ENCODE measurements at places on chromosomes 4 and X.

DNA sequence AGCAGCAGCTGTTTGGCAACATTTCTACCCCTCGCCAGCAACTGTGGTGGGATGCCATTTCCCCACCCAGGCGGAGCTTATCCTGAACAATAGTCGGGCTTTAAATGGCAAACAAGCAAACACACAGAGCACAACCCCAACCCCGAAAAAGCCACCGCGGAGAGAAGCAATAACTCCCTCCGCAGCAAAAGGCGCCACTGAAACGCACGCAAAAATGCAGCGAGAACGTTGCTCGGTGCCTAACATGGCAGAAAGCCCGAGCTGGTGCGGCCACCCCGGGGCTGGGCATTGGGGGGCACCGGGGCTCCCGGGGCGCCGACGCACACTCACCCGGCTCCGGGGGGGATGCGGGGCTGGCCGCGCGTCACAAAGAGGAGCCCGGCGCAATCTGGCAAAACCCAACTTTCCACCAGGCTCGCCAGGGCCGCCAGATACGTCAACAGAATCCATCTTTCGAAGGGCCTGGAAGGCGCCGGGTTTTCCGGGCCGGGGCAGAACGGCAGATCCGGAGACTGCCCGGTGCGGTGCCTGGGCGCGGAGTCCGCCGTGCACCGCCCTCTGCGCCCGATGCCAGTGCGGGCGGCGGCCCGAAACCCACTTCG, 818 bp downstream of the RAI2 start:
- no peak for DNase-seq

GRCh38 chr4:76035799-76036380, at the start of gene CXCL11:
TSS of gene CXCL11 (minus strand) at chr4:76036070. CDS start at chr4:76035987, 83 bp downstream.
- no peak for DNase-seq

DNA sequence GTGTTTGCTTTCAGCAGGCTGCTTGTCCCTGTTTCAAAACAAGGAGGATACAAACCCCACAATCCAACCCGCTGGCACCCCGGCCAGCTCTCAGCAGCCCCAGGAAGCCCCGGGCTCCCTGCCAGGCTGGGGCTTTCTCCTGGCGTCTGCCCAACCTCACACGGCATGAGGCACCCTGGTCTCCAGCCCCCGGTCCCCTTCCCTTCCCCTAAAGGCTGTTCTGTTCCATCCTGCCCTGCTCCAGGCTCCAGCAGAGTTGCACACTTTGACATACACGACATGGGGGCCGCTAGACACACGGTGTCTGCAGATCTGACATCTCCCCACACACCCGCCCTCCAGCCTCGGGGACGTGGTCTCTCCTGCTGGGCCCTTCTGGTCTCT, 107.7 kb upstream of the ADRA2C start:
- no peak for DNase-seq

- DNase-seq, result no peak
These were observed 50.6 kb downstream of the SCFD2 start for GRCh38 chr4:53315300-53315699.

DNA sequence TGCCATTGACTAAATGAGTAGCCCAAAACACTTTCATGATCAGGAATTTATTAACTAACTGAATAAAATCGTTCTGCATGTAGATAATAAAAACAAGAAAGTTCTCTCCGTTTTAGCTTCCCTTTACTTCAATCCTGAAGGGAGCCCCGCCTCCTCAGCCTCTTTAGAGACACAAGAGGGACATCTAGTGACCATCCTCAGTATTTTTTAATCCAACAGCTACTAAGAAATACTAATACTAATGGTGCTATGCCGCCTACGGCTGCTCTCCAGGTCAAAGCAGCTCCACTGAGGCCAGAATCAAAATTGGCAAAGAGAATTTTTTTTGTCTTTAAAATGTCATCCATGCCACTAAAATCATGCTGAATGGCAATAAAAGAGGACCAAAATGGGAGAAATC, 3.2 kb upstream of the PCDH19 start:
- DNase-seq, result no peak
